Adrenal gland (tissue), 19 donors: ENCODE measurements at places on chromosomes 7 and 10. TPM values are rescaled to one million over a fixed set of nuclear protein-coding genes. Genes with fewer than 3 reads are reported as not detected.

Gene MYH16
- not detected for total RNA-seq

- H3K27me3 ChIP-seq = no peaks in the 10 kb centered on the region
- H3K4me1 ChIP-seq = no peaks in the 10 kb centered on the region
- no peak overlapping the region for H3K27ac ChIP-seq
Measured at GRCh38 chr7:77923419-77923818, 124.8 kb downstream of the PHTF2 start.

Gene TCERG1L
- 0.65 TPM for total RNA-seq

DNA sequence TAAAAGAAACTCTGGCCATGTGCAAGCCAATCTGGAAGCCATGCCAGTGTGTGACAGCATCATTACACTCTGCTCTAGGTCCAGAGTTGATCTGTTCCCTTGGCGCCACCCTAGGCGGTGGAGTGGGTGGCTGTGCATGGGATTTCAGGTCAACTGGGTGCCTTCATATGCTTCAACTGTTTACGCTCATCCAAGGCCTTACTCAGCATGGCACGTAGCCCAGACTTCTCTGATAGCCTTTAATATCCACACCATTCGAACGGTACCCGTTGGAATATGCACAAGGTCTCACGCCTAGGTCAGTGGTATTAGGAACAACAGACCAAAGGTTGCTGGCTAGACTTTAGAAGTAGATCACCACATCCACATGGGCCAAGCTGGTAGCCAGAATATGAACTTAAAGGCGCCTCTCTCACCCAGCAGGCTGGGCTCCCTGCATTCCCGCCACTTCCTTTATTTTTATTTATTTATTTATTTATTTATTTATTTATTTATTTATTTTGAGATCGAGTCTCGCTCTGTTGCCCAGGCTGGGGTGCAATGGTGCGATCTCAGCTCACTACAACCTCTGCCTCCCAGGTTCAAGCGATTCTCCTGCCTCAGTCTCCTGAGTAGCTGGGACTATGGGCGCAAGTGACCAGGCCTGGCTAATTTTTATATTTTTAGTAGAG is 18.7 kb upstream of the ACHE start:
- no peaks in the 10 kb centered on the region for H3K36me3 ChIP-seq
- peak; percentile 41 for DNase-seq
- no peak overlapping the region for H3K4me3 ChIP-seq
- no peaks in the 10 kb centered on the region for H3K4me1 ChIP-seq
- H3K27ac ChIP-seq = no peak overlapping the region

DNA sequence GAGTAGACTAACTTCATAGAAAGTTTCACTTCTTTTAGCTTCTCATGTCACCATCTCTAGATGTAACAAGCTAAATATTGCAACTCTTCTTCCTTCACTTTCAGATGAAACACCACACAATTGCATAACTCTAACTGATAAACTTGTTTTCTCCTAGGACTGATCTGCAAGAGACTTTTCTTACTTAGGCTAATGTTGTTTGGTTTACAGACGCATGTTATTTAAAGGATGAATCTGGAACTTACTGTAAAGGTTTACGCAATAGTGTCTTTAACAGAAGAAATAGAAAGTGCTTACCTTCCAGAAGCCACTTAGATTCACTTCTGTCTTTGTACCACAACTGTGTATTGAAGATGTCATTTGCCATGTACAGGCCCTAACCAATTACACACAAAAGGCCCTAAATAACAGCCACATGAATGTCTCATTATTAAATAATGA is 22.1 kb upstream of the ZC3HAV1 start:
- H3K27ac ChIP-seq = no peak overlapping the region
- H3K4me1 ChIP-seq = peaks cover 7% of the 10 kb centered on the region

DNA sequence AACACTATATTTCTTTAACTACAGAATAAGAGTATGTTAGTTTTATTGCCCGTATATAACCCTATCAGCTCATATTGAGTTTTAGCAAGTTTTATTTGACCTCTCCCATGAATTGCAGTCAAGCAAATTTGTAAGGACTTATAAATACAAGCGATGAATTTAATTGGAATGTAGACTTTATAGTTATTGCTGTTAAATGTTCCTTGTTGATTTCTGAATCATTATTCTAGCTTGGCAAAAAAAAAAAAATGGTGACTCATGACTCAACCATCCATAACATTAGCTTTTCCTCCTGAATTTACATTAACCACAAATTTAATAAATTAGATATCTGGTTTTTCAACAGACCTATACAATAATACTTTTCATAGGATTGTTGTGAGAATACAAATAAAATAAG is 334.0 kb upstream of the LRRTM3 start:
- H3K27me3 ChIP-seq = no peaks in the 10 kb centered on the region
- no peak for DNase-seq
- no peak overlapping the region for H3K4me3 ChIP-seq
- H3K36me3 ChIP-seq = no peaks in the 10 kb centered on the region

Gene TUBB8
- total RNA-seq = not detected

GRCh38 chr10:14389981-14390590 is 59.4 kb upstream of the FRMD4A start:
- no peak overlapping the region for H3K27ac ChIP-seq
- H3K4me1 ChIP-seq = no peaks in the 10 kb centered on the region
- no peaks in the 10 kb centered on the region for H3K27me3 ChIP-seq
- no peak for DNase-seq
- no peaks in the 10 kb centered on the region for H3K36me3 ChIP-seq

GRCh38 chr10:111837985-111838384 is 345.6 kb downstream of the GPAM start:
- H3K27me3 ChIP-seq = no peaks in the 10 kb centered on the region
- no peak overlapping the region for H3K4me3 ChIP-seq
- H3K4me1 ChIP-seq = no peaks in the 10 kb centered on the region
- no peaks in the 10 kb centered on the region for H3K36me3 ChIP-seq
- DNase-seq = no peak

DNA sequence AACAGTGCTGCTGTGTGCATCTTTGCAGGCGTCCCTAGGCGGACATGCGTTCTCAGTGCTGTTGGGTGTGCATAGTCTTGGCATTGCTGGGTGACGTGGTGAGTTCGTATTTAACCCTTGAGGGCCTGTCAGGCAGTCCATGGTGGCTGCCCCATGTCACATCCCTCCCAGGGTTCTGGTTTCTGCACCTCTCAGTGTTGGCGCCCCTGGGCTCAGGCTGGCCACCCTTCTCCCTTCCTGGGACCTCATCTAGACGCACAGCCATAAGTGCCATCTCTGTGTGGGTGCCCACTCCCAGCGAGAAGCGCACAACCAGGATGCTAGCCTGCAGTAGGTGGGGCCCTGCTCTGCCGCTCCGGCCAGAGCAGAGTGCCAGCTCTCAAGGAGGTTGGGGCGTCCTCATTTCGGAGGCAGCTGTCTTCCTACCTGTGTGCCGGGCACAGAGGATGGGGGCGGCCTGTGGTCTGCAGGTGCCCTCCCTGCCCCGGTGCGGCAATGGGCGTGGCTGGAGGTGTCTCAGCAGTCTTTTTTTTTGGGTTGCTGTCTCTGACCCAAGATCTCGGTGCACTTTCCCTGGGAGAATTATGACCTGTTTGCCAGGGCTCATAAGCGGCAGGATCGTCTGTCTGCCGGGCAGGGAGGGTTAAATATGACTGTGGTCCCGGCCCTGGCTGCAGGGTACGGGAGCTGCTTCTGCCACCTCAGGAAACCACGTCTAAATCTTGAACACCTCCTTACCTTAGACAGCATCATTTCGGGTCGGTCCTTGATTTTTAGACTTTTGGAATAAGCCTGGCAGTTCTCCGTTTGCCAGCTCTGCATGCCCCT is 6.5 kb downstream of the INPP5A start:
- no peak for DNase-seq
- no peak overlapping the region for H3K27ac ChIP-seq
- peaks cover 59% of the 10 kb centered on the region for H3K4me1 ChIP-seq
- no peaks in the 10 kb centered on the region for H3K27me3 ChIP-seq
- no peak overlapping the region for H3K4me3 ChIP-seq
- no peaks in the 10 kb centered on the region for H3K36me3 ChIP-seq

GRCh38 chr7:45328403-45328981 is 170.9 kb downstream of the RAMP3 start:
- H3K4me1 ChIP-seq = no peaks in the 10 kb centered on the region
- H3K36me3 ChIP-seq = no peaks in the 10 kb centered on the region
- H3K27me3 ChIP-seq = no peaks in the 10 kb centered on the region
- no peak for DNase-seq

GRCh38 chr7:150803161-150803860 is 2.7 kb downstream of the TMEM176A start:
- no peak for DNase-seq
- no peaks in the 10 kb centered on the region for H3K36me3 ChIP-seq
- H3K27ac ChIP-seq = no peak overlapping the region
- H3K4me3 ChIP-seq = no peak overlapping the region
